Muscle of back (tissue), 13 donors: ENCODE measurements at places on chromosomes 12 and 14.

- DNase-seq, result no peak
Observed at GRCh38 chr12:29565727-29566126, 68.2 kb upstream of the OVCH1 start.

DNA sequence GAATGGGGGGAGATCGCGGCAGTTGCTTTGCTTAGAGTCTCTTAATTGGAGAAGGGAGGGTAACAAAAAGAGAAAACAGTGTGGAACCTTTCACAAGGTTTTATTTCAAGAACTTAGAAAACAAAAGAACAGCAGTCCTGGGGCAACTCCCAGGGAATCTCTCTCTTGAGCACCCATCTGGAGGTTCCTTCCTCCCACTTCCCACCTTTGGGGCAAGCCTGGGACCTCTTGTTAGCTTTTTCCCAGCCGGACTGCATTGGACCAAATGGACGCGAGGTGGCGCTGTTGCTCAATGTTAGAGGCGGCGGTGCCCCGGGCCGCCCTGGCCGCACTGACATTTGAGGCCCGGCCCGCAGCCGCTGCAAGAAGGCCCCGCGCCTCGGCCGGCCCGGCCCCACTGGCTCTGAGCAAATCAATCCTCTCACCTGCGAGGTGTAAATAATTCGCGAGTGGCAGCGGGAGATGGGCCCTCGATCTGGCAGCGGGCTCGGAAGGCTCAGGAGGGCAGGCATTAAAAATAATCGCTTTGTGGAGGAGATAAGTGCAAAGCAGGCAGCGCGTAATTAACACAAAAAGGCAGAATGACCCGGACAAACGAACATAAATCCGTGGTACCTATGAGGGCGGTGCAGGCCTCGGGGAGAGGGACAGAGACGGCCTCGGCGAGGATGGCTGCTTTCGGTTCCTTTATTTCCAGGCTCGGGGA, 2.8 kb upstream of the HOXC8 start:
- DNase-seq, result peak; percentile 90

- peak; percentile 66 for DNase-seq
Observed at GRCh38 chr12:989751-990660, 1.0 kb upstream of the ERC1 start.

DNA sequence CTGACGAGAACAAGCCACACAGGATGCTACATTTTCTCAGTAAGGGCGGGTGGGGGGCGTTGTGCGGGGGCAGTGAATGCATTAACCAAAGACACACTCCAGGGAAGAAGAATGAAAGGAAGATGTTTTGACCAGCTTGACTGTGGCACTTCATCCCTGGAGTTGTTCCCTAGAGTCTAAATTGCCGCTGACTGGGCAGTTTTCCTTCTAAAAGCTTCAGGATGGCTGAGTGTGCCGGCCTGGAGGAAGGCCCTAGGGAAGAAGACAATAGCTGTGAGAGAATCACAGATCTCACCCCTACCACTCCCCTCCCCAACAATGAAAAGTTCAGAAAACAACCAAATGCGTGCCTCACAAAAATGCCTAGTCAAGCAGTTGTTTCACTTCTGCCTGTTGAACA, 67.2 kb downstream of the NKX2-1 start:
- DNase-seq, result no peak

DNA sequence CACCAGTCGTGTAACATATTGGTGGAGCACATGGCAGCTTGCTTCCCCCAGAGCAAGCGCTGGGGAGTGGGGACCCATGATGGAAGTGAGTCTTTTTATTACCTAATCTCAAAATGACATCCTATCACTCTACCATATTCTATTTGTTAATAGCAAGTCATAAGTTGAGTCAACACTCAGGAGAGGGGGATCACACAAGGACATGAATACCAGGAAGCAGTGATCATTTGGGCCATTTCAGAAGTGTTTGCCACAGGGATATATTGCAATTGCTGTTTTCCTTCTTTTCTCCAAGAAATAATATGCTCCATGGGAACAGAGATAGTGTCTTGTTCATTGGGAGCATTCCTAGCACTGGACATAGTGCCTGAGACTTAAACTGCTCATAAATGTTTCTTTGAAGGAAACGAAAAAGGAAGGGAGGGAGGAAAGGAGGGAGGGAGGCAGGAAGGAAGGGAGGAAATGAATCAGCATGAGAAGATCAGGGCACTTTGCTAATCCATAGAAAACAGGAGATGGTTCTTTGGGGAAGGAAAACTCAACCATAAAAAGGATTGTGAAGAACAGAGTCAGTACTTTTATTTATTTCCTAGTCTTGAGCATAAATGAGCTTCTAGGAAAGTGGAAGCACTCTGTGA, 39.2 kb upstream of the EEA1 start:
- DNase-seq, result no peak

DNA sequence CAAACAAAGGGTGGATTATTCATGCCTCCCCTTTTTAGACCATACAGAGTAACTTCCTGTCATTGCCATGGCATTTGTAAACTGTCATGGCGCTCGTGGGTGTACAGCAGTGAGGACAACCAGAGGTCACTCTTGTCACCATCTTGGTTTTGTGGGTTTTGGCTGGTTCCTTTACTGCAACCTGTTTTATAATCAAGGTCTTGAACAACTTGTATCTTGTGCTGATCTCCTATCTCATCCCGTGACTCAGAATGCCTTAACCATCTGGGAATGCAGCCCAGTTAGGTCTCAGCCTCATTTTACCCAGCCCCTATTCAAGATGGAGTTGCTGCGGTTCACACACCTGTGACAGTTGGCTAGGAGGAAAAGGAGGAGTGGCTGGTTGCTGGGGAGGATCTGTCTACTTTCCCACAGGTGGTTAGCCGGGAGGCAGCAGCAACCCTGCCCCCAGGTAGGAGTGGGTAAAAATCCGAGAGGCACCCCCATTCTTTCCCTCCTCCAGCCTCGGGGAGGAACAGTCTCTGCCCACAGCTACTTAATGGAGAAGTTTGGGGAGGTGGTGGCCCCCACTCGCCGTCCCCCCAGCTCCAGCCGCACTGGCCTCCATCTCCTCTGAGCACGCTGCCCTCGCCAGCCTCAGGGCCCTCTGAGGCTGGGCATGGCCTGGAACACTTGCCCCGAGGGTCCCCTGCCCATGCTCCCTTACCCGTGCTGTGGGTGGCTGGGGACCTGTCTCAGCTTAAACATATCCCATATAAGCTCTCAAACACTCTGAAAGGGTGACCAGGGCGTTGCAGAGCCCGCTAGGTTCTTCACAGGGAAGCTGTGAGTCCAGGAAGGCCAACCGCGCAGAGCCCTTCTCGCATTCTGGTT, 41.7 kb downstream of the SMIM41 start:
- DNase-seq, result no peak

GRCh38 chr14:32134448-32135097, 57.5 kb downstream of the ARHGAP5 start:
- DNase-seq, result peak; percentile 22

- no peak for DNase-seq
Observed at GRCh38 chr12:105347499-105347898, 17.0 kb downstream of the C12orf75 start.

DNA sequence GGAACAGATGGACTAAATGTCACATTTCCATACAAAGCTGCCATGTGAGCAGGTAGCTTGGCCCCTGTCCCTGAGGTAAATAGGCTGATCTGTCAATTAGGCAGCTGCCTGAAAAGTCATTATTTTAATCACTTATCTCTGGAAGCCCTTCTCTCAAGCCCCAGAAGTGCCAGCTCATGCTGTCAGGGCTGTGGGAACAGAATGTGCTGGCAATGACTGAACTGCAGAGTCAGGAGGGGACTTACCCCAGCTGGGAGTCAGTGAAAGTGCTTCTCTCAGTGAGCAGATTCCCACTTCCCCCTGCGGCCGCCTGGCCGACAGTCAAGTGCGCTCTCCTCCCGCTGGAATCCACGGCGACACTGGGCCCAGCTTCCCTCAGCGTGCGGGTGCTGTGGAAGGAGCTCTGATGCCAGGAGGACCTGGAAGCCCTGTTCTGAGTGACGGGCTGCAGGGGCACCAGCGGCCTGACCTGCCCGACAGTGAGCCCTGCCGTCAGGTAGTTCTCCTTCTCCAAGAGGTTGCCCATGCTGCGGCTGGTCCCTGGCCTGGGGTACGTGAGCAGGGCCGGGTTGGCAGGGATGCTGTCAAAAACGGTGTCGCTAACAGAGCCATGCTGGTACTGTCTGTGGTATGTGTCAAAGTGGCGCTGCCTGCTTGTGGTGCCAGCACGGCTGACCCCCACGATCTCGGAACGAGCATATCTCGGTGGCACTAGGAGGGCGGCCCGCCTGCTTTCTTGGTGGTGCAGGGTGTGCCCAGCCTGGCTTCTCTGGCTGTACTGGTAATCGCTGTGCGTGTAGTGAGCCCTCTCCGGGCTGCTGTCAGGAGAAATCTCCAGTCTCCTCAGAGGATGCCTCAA, 18.7 kb downstream of the PKP2 start:
- DNase-seq, result no peak

DNA sequence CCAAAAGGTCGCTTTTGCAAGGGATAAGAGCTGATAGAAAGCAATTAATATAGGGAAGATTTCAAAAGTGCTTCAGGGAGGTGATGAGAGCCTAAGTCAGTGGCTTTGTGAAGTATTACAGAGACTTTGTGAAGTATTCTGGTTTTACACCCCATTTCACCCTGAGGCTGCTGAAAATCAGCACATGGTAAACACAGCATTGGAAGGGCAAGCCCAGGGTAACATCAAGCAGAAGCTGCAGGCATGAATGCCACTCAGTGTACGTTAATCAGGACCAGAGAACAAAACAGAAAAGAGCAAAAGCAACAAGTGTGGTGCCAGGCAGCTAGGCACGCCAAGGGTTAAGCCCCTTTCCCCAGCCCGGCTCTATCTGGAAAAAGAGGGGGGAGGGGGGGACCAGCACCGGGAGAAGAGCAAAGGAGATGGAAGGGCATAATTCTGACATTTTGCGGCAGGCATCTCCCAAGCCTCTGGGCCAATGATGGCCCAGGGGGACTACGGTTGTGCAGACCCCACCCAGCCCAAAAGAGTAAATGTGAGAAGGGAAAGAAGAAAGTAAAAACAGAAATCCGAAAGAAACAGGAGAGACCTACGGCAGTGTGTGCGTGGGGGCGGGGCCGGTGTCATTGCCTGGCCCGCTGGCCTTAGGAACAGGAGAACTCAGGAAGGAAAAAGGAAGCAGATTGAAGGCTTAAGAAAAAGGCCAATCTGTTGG, 58.9 kb downstream of the DHRS2 start:
- peak; percentile 76 for DNase-seq

- DNase-seq, result no peak
Observed at GRCh38 chr12:52496054-52496453, 3.0 kb upstream of the KRT6A start.

GRCh38 chr12:95146769-95147168, 70.5 kb downstream of the FGD6 start:
- no peak for DNase-seq

GRCh38 chr12:104049903-104050356, at the start of gene GLT8D2:
GLT8D2 (minus strand) TSS chr12:104050187; CDS start chr12:104019648, 30,539 bp downstream.
- DNase-seq, result peak; percentile 69

DNA sequence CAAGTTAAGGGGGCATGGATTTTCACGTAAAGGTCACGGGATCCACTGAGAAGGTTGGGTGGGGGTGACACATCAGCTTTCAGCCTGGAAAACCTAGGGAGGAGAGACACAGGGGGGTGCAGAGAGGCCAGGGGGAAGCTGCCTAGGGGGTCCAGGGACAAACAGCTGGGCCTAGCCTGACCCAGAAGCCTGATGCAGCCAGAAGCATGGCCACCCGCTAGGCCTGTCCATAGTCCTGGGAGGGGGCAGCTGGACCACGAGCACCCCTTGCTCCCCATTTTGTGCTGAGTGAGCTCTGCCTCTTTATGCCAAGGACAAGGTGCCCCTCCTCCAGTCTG, 322.7 kb upstream of the RTL1 start:
- peak; percentile 56 for DNase-seq

DNA sequence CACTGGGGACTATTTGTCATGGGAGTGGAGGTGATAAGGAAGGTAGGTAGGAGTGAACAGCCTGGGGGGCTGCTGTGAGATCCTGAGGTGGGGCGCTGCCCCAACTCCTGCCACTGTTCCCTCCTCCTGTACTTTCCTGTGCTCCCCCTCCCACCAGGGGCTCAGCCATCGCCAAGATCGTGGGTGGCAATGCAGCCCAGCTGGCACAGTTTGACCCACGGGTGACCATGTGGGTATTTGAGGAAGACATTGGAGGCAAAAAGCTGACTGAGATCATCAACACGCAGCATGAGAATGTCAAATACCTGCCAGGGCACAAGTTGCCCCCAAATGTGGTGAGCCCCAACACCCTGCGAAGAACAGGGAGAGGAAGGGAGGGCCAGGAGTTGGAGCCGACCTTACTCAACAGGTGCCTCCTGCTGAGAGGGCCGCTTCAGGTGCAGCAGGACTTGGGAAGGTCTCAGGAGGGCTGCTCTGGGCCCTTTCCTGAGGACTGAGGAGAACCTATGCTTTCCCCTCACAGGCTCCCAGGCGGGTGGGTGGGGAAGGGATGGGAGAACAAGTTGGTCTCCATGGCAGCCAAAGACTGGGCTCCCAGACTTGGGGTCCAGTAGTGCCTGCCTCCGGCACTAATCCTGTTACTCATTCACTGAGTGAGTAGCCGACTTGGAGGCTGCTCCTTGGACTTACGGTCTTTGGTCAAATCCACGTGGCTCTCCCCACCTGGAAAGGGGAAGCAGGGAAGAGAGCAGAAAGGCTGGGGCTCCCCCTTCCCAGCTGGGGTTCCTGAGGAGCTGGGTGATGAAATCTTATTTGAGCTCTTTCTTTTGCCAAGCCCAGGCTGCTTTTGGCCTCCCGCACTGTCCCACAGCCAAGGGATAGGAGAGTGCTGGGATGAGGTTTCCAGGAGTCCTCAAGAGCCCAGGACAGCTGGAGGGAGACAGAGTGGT, 884 bp downstream of the GPD1 start:
- DNase-seq, result peak; percentile 28

DNA sequence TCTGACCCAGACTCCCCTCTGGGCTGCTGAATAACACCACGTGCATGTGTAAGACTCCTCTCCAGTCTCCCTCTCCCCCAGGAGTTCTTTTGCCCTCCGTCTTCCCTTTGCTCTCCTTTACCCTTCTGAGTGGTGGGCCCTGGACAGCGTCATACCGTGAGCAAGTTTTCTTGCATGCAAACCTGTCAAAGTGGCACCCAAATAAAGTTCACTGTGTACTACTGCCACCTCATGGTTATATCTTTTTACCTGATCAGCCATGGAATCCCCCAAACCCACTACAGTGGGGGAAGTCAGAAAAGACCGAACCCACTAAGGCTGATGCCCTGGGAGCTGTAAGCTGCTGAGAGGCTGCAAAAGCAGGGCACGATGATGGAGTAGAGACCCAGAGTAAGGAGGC, 131.1 kb upstream of the VRK1 start:
- DNase-seq, result no peak
